NCI-H2081 treated with DMSO at 0.1 percent for 48 hours (cell line): ENCODE measurements at places on chromosomes 6 and 20.

DNA sequence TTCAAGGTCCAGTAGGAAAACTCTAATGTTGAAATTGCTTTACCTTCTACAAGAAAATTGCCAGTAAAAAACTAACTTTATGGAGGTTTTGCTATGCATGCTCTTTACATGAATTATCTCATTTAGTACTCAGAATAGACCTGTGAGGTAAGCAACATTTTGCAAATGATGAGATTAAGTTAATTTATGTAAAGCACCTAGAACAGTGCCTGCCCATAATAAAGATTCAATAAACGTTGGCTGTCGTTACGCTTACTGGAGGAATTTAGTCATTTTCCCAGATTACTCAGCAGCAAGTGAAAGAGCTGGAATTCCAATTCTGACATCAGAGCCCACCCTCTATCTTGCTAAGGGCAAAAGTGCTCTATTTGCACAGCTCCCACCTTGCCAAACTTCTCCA, 69.4 kb upstream of the ARID1B start:
- no peak for DNase-seq

- DNase-seq, result no peak
Observed at GRCh38 chr6:15507221-15507620, 155.6 kb downstream of the DTNBP1 start.

DNA sequence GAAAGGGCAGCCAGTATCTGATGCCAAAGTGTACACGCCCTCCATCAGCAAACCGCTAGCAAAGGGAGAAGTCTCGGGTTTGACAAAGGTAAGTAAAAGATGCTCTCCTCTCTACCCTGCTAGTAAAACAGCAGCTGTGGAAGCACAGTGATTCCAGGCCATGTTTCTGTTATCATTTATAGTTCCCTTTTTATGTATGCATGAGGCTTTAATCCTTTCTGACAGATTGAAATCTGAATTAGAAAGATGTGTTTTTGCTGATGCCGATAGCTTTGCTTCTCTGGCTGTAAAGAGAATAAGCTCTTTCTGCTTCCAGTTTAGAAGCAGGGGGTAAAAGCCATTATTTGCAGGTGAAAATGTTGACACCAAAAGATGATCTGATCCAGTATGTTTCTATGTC, 392.4 kb upstream of the SOX4 start:
- no peak for DNase-seq

DNA sequence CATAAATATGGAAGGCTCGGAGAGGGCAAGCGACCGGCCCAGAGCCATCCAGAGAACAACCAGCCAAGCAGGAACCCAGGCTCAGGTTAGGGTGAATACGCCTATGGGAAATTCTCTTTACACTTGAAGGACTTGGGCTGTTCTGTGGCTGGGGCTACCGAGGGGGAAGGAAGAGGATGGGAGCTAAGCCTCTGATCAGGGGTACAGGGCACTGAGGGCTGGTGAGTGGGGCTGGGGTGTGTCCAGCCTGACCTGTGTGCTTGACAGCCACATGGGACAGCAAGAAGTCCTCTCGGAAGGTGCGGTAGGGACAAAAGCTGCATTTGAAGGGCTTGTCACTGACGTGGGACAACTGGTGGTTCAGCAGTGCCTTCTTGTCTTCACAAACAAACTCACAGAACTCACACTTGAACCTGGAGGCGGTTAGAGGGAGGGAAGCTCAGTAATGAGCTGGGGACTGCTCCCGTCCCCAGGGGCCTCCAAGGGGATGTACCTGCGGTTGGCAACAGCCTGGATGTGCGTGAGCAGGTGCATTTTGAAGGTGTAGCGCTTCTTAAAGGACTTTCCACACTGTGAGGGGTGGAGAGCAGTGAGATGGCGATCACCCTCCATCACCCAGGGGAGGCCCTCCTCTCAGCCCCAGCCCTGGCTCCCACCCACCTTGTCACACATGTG, 11.9 kb downstream of the ZNF335 start:
- DNase-seq, result no peak

GRCh38 chr6:90000864-90001731, 106.8 kb downstream of the GJA10 start:
- DNase-seq, result no peak

DNA sequence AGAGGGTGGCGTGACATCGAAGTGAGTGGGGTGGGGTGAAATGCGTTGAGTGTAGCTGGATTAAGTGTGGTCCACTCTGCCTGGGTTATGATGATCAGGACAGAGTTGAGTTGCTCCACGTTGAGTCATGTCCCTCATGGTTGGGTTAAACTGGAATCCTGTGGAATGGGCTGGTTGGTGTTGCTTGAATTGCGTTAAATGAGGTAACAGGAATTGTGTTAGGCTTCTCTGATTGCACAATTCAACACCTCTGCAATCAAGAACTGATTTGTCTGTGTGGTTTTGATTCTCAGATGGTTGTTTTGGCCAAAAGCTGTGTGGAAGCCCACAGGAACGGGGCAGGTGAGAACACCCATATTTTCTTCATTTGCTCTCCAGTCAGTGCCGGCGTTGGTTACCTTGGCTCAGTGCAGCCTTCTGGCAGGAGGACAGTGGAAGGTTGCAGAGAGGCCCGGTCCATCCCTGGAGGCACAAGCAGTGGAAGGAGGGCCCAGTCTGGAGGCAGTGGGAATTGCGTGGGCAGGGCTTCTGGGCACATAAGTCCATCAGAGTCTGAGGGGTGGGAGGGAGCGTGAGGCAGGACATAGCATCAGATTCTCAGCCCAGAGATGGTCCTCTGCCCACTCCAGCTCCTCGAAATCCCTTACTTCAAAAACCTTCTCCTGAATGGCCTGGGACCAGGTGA, 11.6 kb downstream of the NOTCH4 start:
- DNase-seq, result no peak

- peak; percentile 21 for DNase-seq
Observed at GRCh38 chr20:45011108-45011526, 44.8 kb downstream of the STK4 start.

GRCh38 chr20:13898012-13898612, 92.3 kb downstream of the SEL1L2 start:
- DNase-seq, result no peak

DNA sequence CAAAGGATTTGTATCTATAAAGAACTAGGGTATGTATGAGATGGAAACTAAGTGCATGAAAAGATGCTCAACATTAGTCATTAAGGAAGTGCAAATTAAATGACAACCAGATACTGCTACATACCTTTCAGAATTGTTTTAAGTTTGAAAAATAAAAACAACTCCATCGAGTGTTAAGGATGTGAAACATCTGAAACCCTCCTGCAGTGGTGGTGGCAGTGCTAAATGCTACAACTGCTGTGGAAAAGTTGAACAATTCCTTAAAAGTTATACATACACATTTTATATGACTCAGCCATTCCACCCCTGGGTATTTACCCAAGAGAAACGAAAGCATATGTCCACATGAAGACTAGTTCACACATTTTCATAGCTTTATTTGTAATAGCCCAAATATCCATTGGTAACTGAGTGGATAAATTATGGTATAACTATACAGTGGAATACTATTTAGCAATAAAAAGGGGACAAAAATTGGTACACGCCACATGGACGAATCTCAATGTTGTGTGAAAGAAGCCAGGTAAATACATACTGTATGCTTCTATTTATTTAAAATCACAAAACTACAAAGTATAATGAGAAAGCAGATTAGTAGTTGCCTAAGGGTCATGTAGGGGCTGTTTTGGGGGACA, 10.6 kb downstream of the ARMH2 start:
- DNase-seq, result no peak

DNA sequence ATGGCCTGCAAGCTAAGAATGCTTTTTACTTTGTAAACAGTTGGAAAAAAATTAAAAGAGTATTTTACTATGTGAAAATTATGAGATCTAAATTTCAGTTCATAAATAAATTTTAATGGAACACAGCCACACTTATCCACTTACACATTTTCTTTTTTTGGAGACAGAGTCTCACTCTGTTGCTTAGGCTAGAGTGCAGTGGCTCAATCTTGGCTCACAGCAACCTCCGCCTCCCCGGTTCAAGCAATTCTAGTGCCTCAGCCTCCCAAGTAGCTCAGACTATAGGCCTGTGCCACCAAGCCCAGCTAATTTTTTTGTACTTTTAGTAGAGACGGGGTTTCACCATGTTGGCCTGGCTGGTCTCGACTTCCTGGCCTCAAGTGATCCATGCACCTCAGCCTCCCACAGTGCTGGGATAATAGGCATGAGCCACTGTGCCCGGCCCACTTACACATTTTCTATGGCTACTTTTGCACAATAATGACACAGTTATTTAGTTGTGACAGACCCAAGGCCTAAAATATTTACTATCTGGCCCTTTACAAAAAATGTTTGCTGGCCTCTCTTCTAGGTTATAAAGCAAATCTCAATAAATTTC, 109.6 kb downstream of the INSM1 start:
- no peak for DNase-seq

- no peak for DNase-seq
Observed at GRCh38 chr6:7107578-7108195, at the start of gene RREB1. Gene RREB1, plus strand, starts transcription at chr6:7107961. Its CDS starts 73,951 bp downstream, at chr6:7181912.

DNA sequence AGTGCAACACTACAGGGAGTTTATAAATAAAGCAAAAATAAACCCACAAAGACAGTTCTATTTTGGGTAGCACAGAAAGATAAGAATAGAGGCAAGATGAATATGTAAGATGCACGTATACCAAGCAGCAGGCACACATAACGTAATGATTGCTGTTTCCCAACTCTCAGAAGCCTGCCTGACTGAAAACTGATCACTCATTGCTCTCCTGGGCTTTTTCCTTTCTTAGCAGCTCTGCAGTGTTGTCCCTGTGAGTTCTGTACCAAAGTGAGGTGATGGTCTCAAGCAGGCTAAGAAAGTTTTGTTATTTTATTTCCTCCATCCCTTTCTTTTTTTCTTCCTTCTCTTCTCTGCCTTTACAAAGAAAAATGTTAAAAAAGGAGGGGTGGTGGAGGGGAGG, 522.0 kb upstream of the MAN1A1 start:
- no peak for DNase-seq

- DNase-seq, result peak; percentile 51
Observed at GRCh38 chr6:140208286-140208685, 833.8 kb upstream of the CITED2 start.

- no peak for DNase-seq
Observed at GRCh38 chr6:31172973-31173384, 2.5 kb upstream of the POU5F1 start.

DNA sequence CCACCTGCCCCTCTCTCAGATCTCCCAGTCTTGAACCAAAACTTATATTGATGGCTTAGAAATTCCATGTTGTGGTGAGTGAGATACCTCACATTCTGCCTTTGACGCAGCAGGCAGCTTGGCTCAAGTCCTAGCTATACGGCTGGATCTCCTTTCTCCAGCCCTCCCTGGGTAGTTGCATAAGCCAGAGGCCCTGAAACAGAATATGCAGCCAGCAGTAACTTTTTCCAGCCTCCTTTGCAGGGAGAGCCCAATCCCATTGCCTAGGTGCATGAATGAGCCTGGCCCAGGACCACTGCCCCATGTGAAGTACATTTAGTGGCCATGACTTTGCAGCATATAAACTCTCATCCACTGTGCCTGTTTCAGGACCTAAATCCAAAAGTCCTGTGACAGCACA, 202.2 kb upstream of the CDYL start:
- DNase-seq, result no peak

GRCh38 chr6:55726144-55726543, 147.2 kb upstream of the HMGCLL1 start:
- no peak for DNase-seq

DNA sequence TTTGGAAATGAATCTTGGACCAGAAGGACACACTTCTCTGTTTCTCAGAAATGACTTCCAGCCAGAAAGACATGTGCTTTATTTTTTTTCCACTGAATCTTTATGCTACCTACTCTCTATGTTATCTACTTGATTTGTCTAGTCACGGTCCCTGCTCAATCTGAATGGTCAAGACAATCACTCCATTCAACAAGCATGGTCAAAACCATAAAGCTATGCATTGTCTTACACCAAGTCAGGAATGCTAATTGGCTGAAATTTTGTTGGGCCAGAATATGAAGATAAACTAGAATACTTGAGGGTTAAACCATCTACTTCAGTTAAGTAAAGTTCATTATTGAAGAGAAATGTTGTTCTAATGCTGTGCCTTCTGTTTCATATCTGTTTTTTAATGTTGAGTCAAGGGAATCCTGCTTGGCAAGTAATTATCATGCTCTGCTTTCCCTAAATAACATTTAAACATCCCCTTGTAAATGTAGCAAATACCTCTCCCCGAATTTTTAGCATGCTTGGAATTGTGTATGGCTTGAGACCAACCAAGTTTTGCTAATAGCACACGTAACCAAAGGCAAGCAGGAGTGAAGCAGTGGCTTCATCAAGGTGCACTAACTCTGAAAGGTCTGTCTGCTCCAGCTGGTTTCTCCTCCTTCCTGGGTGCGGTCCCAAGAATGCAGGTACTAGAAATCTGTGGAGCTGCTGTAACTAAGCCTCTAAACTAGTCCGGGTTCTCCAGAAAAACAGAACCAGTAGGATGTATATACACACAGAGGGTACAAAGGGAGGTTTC, 190.3 kb upstream of the CDYL start:
- no peak for DNase-seq

DNA sequence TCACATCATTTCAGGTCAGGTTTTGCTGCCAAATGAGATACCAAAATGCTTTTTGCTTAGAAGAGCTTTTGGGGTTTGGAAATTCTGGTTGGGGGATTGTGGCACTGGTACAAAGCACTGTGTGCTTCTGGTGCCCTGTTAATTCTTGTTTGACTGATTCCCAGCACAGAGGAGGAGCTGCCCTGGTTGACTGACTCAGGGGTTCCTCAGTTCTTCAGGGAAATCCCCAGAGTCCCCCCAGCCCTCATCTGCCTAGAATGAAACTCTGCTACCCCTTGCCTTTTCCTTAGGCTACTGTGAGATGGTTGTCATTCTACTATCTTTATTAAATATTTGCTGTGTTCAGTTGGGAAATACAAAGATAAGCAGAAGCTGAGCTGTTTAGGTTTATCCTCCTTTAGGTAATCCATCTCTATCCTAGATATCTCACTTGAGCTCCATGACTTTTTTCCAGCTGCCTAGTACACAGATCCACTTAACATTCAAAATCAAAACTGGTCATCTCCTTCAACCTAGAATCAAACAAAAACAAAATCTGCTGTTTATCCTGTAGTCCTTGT, 24.9 kb upstream of the TSPYL1 start:
- no peak for DNase-seq

GRCh38 chr6:134340179-134340975, 22.5 kb upstream of the SGK1 start:
- no peak for DNase-seq

GRCh38 chr20:41480054-41480770, 113.6 kb upstream of the EMILIN3 start:
- no peak for DNase-seq

DNA sequence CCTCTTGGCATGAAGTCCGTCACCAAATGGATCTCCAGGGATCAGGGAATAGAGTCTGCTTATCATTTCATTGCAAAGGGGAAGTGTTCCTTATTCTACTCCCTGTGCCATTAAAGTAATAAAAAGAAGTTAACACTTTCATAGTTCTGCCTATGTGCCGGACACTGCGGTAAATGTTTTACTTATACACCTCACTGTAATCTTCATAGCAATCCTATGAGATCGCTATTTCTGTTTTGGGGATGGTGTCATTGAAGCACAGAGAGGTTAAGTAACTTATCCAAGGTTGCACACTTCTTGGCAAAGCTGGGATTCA, 177.7 kb downstream of the TSHZ2 start:
- no peak for DNase-seq

- no peak for DNase-seq
Observed at GRCh38 chr6:125835221-125835744, 44.5 kb downstream of the NCOA7 start.

GRCh38 chr20:14401479-14402138, 64.2 kb upstream of the FLRT3 start:
- peak; percentile 3 for DNase-seq
